ENCODE measurements at places on chromosomes 5 and 9.

DNA sequence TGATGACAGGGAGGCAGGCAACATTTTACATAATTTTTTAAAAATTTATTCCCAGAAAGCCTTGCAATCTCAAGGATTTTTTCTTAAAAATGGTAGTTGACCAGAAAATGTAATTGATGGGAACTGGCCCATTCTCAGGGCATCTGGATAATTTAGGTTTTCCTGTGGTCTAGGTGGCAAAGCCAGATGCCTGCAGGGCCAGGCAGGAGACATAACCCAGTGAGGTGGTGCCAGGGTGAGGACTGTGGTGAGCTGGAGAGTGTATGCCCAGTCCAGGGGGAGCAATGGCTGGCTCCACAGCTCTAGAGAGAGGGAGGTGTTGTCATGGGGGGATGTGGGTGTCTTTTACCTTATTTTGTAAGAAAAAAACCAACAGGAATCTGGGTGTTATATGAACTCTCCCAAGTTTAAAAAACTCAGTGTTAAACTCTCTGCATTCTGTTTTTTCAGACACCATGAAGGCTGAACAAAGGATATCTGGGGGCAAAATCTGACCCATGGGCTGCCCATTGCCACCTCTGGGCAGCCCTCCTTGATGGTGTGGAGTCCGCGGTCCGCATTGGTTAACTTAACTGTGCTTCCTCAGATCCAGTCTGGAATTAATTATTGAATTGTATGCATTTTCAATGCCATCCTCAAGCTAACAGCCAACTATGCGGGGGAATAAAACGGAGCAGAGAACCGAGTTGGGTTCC lies 43.9 kb downstream of the BOD1 start:
- peak; percentile 26 for DNase-seq

DNA sequence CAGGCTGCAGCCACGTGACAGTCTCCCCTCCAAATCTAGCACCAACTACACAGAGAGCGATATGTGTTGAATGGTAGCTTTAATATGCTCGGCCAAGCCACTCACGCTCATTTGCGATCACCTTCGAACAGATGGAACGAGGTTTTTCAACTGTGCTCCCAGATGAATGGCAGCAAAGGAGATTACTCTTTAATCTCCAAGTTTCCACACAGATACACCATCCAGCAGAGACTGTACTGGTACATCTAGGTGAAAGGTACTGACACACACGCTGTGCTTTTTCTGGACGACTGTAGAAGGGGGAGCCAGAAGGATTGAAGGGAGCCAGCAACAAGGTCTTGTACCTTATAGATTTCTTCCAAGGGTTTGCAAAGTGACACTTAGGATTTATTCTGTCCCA lies 263.9 kb downstream of the NR3C1 start:
- no peak for DNase-seq

GRCh38 chr9:115289757-115290208 lies 171.8 kb upstream of the TNC start:
- DNase-seq, result no peak

DNA sequence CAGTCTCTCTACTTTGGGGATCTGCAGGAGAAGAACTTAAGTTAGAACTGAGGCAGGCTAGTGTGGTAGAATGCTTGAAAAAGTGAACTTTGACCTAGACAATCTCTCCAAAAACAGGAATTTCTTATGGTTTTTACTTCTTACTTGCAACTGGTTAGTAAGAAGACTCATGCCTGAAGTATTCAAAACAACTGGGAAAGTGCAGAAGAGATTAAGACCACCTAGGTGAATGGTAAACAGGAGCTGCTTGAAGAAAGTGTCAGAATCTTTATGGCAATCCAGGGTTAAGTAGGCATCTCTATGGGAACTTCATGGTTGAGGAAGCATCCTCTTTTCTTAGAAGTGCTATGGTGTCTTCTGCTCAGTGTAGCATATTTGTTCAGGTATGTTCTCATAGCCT lies 428.6 kb upstream of the TLE4 start:
- no peak for DNase-seq

DNA sequence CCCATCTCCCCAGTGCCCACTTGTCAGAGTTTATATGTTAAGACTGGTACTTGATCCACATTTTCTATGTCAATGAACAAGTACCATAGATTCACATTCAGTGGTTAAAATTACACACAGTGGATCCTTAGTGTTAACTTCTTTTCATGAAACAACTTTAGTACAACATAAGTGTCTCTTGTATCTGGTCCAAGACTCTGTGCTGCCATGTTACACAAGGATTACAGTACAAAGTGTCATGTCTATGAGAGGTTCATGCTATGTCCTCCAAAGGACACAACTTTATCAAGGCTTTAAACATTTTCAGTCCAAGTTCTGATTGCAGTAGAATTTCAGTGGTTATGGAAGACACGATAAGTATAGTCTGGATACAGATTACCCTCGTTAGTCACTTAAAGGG lies 13.3 kb upstream of the VLDLR start:
- DNase-seq, result no peak

- DNase-seq, result no peak
Measured at GRCh38 chr5:177994561-177995190, 1.4 kb downstream of the PROP1 start.

DNA sequence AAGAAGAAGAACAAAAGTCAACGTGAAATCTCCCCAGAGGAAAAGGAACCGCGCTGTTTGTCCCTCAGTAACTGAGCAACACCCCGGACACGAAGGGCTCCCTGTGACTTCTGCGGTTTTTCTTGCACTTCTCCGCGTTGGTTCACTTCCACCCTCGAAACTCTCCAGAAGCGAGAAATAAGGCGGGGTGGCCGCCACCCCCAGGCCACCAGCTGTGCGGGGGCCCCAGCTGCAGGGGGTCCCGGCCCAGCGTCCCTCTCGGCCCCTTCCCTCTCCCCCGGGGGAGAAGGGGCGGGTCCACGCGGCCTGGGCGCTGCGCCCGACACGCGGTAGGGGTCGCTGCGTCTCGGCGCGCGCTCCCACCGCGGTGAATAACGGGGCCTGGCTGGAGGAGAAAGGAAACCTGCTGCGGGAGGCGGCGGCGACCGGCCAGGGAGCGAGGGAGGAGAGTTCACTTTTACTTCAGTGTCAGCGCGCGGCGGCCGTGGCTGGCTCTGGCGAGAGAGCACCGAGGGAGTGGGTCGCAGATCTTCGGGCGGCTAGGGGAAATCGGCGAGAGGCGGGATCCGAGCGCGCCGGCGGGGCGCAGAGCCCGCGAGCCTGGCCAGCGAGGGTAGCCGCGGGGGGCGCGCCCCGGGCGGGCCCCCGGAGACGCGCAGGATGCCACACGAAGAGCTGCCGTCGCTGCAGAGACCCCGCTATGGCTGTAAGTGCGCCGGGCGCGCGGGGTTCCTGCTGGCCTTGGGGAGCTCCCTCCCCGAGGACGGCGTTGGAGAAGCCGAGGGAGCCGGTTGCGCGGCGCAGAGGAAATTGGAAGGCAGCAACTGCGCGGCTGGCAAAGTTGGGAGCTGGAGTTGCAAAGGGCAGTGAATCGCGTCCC lies at the start of gene IQGAP2:
Gene IQGAP2, plus strand, starts transcription at position 400 of the 880 bp plus-strand sequence. Its CDS starts 261 bp downstream, at position 661.
- DNase-seq, result peak; percentile 40

- no peak for DNase-seq
Measured at GRCh38 chr9:83536332-83536731, 1.9 kb downstream of the FRMD3 start.

GRCh38 chr5:72369301-72369700 lies 49.1 kb downstream of the PTCD2 start:
- no peak for DNase-seq

Data from AG08395 (cell line).